ENCODE measurements at places on chromosomes 2 and 18.
A peak's percentile ranks its signal among the peaks of the same experiment; 100 is the strongest.

DNA sequence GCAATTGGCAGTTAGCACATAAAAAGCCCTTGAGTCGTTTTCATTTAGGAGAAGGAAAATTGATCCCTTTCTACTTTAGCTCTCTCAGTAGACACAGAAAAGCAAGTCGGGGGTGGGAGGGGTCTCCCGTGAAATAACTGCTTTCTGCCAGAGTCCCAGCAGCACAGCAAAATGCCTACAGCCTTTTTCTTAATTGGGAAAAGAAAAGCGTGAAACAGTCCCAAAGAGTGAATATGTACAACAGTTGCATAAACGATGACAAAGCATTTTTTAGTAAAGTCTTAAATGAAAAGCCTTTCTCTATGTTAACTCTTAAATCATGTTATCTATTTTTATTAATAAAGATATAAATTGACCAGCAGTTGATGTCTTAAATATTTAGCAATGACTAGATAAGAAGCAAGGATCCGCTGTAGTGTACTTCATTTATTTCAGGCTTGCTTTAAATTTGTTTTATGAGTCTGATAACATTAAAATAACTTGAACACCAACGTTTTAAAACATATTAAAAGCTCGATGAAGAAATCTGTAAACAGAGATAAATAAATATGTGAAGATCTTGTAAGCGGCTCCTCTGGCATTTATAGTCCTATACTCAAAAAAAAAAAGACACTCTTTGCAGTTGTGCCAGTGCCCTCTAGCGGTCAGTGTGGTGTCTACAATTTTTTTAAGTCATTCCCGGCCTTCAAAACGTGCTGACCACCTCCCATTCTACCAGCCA is 42.3 kb upstream of the ATIC start:
- peak; percentile 74 for DNase-seq

DNA sequence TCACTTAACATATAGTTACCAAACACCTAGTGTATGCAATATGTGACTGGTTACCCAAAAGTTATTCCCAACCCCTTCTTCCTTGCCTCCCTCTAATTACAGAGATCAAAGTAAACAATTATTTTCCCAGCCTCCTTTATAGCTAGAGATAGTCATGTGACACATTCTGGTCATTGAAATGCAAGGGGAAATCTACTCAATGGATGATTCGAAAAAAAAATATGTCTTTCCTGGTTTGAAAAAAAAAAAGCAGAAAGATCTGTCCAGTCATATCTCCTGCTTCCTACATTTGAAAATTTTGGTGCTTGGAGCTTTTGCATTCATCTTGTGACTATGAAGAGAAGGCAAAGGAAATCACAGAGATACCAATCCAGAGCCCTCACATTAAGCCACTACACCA is 27.6 kb upstream of the UGP2 start:
- no peak for DNase-seq

DNA sequence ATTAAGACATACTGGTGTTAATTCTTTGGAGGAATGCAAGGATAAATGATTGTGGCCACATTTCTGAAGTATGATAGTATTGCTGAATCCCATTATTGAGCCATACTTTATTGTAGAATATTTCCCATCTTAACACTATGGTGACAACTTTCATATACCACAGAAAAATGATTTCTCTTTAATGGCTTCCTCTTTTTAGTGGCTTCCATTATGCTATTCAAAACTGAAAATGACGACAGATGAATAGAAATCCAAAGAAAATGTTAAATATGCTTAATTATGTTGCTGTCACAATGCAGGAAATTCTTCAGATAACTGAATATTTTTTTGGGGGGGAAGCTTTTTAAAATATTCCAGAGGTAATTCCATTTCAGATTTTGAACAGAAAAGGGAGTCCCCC is 88.9 kb upstream of the TMEM200C start:
- no peak for DNase-seq

DNA sequence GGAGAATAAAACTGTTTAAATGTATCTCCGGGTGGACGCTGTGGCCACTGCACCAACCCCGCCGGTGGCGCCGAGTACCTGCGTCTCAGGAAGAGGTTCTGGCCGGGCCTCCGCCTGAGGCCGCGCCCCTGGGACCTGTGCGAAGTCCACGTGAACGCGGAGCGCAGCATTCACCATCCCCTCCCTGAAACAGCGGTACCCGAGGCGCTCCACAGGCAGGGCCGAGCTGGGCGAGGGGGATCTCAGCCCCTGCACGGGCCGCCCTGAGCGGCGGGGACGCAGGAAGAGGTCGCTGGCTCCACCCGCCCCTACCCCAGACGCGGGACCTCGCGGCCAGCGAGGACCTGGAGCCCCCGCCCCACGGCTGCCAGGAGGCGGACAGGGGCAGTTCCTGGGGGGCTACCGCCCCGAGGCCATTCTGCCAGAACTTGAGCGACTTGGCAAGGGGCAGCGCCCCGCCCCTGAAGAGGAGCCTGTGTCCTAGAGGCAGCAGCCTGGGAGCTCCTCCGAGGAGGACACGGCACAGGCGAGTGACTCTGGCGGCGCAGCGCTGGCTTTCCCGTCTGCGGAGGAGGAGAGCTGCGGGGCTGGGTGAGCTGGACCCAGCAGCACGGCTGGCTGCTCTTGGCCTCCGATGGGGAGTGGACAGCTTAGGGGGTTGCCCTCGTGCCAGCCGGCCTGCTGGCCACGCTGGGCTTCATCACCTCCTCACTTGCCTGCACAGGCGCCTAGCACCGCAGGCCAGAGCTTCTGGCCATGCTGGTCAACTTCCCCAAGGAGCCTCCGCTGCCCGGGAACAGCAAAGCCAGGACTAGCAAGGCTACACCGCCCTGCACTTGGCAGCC is 9.7 kb upstream of the TEKT4 start:
- DNase-seq: no peak

- no peak for DNase-seq
Measured at GRCh38 chr2:105504459-105504858, 105.6 kb upstream of the FHL2 start.

DNA sequence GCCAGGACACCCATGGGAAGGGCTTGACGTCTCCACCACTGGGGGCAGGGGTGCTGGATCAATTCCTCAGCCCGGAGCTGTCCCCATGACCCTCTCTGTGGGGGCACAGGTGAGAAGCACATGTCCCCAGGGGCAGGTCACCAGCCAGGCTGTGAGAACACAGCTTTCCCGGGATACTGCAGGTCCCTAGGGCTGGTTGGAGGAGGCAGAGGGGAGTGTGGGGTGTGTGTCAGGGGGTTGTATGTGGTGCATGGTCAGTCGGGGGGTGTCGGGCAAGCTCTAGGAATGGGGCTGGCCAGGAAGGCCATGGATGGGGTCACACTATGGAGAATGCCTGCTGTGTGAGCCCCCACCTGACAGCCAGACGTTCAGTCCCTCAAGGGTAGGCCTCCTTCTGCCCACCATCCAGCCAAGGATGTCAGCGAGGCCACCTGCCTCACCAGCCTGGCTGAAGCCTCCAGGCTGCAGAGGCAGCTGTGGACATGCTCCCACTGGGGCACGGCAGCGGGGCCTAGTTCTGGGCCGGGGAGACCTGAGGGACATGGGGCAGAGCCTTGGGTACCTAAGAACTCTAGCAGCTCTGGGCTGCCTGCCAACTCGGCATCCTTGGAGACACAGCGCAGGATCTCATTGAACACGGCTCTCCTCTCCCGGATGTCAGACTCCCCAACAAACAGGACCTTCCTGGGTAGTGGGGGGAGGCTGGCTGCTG is 10.3 kb downstream of the HS1BP3 start:
- no peak for DNase-seq

GRCh38 chr18:57839942-57840381 is 36.8 kb upstream of the ATP8B1 start:
- DNase-seq: no peak

- no peak for DNase-seq
Measured at GRCh38 chr2:172829229-172829628, 93.6 kb downstream of the RAPGEF4 start.

GRCh38 chr2:168190590-168191336 is 56.6 kb downstream of the STK39 start:
- no peak for DNase-seq

DNA sequence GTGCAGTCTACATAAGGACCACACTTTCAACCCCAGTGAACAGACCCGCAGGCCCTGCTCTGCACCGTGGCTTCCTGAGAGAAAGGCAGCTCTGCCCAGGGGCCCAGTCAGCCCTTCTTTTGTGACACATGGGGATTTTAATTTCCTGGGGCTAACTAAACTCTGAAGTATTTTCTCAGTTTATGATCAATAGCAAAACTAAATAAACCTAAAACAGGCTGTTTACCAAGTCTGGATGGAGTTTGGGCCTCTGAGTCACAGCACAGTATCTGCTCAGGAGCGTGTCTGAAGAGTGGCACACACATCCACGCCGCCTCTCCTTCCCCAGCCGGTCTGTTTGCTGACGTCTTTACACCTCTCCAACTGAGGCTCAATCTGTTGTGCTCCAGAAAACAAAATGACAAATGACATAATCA is 72.3 kb downstream of the LDLRAD4 start:
- no peak for DNase-seq

DNA sequence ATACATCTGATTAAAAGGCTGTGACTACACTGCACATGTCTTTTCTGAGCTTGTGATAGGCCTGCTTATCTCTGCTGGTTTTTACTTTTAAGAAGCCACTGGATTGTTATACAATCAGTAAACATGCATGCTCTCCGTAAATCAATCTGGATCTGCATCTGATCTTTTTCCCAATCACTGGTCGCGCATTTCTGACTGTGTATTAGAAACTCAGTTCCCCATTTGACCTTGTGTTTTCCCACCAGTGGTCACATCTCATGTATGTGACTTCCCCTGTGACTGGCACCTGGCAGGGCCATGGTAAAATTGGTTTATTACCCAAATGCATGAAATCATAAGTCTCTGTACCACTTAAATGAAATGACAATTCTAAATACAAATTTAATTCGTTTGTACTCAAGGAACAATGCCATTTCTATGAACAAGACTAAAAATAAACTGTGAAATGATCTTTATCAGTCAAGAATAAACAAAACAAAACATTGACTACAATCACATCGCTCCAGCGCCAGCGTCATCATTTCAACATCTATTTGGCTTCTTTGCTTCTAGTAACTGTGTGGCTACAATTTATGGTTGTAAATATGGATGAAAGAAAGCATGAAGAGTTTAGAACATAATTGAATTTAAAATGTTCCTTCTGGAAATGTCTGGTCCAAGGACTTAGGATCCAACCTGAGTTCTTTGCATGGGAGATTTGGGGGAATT is 396.6 kb upstream of the TRIB2 start:
- peak; percentile 45 for DNase-seq

DNA sequence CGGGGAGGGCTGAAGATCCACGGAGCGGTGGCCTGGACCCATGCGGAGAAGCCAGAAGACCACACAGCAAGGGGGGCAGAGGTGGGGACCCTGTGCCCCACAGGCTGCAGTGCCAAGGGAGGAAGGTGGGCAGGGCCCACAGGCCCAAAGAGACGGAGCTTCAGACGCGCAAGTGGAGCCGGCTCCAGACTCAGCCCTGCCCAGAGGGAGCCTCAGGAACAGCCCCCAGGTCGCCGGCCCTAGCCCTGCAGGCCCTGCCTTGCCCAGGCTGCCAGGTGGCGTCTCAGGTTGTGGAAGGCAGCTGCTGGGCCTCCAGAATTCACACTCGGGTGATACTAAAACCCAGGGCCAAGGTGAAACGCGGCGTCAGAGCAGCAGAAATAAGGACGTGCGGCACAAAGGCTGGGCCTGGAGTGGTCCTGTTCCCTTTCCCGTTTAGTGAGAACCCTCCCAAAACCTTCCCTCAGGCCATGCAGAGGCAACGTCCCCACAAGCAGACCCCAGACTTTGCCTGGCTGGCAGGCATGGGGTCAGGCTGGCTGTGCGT is 36.8 kb downstream of the SLC66A2 start:
- no peak for DNase-seq

GRCh38 chr2:30405260-30405605 is 41.8 kb upstream of the LCLAT1 start:
- DNase-seq: no peak

GRCh38 chr2:23519334-23519651 is 134.3 kb downstream of the KLHL29 start:
- DNase-seq: no peak

- DNase-seq: no peak
Measured at GRCh38 chr2:106197878-106198277, 3.8 kb upstream of the UXS1 start.

DNA sequence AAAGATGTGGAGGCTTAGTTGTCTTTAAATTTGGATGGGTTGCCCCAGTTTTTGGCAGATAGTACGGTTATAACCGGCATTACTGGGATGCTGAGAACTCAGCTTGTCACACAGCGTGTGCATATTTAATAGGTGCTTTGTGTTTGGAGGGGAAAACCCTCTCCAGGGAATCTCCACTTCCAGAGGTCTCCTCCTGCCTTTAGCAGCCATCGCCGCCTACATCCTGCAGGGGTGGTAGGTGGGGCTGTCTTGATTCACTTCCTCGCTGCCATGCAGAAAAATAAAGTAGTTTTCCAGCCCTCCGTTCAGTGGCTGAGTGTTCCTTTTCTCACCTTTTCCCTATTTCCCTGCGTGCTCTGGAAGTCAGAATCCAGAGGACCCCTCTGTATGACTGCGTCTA is 76.4 kb downstream of the ITGB1BP1 start:
- no peak for DNase-seq
